ENCODE measurements at places on chromosomes 6 and 20.

- DNase-seq, result no peak
Measured at GRCh38 chr6:14987490-14987889, 258.4 kb upstream of the JARID2 start.

- DNase-seq, result no peak
Measured at GRCh38 chr6:157909282-157909664, 72.4 kb upstream of the SYNJ2 start.

GRCh38 chr6:485655-486170, 94.2 kb downstream of the IRF4 start:
- DNase-seq, result no peak

GRCh38 chr20:35600993-35601973, 14.3 kb upstream of the SPAG4 start:
- peak; percentile 59 for DNase-seq

GRCh38 chr6:169185011-169185521, 68.6 kb downstream of the THBS2 start:
- no peak for DNase-seq

DNA sequence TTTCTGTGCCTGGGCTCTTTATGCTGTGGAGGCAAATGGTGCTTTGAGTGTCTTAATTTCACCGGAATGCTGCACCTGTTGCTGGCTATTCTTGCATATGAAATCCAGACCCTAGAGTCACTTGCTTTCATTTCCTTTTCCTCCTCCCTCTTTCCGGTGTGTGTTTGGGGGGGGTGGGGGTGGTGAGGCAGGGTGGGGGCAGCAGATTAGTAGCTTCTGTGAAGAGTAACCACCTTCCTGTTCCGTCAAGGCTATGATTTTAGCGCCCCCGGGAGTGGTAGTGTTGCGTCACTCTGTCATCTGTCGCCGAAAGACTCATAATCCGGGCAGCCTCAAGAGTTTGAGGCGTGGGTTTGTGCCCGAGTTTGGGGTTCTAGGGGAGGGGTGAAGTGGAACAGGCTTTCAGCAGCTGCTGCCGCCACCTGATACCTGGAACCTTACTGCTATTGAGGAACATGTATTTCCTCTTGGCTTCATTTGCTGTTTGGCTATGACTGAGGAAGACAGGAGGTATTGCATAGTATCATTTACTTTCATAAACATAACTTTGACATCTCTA, 49.1 kb downstream of the UTRN start:
- peak; percentile 36 for DNase-seq

DNA sequence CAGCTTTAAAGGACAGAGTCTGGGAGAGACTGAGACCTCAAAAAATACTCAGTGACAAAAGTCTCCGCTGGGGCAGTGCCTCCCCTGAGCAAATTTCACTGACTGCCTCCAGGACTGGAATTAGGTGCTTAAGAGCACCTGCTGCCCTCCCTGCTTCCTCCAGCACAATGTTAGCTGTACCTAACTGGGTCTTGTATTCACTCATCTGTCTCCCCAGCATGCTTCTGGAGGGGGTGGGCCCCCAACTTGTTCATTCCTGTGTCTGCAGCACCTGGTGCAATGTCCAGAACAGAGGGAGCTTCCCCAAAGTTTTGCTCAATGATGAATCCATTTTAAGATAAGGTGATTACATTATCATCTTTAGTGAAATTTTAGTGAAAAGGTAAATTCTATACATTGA, 650.7 kb downstream of the KIF16B start:
- DNase-seq, result no peak

DNA sequence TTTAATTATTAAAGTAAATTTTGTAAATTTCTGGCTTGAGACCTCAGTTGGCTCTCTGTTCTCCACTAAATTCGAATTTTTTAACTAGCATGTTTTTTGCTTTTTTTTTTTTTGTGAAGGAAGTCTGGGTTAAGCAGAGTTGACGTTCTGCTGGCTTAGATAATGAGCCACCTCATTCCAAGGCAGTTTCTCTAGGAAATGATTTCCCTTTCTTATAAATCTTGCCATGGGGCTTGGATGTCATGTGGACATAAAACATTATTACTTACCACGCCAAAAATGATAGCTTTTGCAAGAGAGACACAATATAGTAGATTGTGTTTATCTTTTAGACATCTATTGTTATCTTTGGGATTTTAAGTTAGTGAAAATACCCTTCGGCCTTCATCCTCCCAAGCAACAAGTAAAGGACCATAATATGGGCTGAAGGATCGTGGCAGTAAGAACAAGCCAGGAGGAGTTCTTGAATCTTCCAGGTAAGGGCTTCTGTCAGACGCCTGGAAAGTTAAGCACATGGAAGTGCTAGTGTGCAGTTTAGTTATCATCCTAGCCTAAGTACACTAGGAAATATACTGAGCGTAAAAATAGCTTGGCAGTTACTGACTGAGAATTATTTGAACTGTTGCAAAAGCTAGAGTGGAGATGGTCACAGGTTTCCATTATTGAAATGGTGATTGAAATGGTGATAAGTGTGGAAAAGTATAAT, 30.7 kb downstream of the ADGRG6 start:
- DNase-seq, result no peak

- DNase-seq, result peak; percentile 19
Measured at GRCh38 chr20:17612287-17612991, 42.6 kb downstream of the DSTN start.

- DNase-seq, result no peak
Measured at GRCh38 chr20:12967932-12968331, 40.8 kb upstream of the SPTLC3 start.

Measured in activated CD8-positive, alpha-beta memory T cell treated with anti-CD3 and anti-CD28 coated beads for 1 hour (primary cell).